Left colon (tissue), 2 donors: ENCODE measurements at places on chromosomes 3 and 15.

- no peak for DNase-seq
These were observed 120.6 kb upstream of the EPHA3 start for GRCh38 chr3:88986834-88987233.

DNA sequence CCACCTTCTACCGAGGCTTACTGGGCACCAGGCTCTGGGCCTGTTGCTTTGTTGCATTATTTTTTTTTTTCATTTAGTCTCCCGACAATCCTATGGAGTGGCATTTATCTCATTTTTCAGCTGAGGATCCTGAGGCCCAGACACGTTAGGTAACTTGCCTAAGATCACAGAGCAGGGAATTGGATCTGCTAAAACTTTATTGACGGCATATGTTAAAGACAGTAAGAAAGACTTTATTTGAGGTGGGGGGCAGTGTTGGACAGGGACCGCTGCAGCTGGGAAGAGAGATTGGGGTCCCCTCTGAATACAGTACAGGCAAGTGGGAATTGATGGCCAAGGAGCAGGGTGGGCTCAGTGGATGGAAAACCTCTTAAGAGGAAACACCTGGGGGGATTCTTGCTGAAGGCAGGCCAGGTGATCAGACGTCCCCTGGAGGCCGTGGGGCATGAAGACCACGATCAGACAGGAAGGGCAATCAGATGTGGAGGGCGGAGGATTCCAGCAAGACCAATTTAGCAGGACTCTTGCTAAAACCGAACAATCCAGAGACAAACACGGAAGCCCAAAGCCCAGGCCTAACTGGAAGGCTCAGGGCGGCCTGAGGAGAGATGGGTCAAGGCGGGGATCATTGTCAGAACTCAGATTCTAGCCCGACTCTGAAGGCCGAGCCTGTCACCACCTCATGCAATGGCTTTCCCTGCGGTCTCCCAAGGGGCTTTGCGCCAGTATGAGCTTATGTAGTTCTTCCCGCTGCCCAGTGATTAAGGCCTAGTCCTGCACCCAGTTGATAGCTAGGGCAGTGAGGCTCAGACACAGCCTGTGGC, 53.7 kb downstream of the RGMA start:
- peak; percentile 19 for DNase-seq

DNA sequence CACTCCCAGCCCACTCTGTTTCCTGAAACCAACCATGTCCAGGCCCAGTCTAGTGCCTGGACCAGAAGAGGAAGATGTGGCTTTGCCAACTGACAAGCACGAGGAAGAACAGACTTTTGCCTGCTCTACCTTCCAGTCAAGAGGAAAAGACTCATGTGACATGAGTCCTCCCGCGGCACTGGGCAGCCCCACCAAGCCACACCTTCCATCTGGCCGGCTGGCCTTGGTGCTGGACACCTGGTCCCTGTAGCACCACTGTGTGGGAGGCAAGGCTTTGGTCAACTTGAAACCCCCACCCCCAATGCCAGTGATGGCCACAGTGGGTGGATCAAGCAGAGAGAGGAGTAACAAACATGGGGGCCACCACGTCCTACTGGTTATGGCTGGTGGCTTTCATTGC, 12.5 kb downstream of the CHDH start:
- DNase-seq: no peak

DNA sequence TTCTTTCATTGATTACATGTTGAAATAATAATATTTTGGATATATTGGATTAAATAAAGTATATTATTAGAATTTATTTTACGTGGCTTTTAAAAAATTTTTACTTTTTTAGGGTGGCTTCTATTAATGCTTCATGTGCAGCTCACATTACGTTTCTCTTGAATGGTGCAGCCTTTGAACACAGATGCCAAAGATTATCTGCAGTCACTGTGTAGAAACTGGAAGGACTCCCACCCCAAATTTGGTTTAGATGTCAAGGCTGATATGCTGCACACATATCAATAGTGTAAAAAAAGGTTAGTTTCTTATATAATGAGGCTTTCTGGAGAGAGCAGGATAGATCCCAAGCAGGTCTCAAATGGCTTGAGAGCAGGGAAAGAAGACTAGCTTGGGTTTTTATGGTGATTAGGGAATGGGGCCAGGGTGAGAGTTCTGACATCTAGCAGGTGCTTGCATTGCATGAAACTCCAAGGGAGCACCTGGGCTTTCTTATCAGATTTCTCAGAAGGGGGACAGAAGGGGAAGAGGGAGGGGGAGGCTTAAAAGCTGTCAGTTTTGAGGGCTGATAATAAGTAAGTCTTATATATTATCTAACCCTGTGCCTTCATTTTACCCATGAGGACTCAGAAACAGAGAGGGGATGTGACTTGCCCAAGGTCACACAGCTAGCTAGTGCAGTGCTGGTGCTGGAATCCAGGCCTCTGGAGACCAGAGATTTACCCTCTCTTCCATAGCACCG, 89.6 kb downstream of the CHST2 start:
- DNase-seq: no peak

DNA sequence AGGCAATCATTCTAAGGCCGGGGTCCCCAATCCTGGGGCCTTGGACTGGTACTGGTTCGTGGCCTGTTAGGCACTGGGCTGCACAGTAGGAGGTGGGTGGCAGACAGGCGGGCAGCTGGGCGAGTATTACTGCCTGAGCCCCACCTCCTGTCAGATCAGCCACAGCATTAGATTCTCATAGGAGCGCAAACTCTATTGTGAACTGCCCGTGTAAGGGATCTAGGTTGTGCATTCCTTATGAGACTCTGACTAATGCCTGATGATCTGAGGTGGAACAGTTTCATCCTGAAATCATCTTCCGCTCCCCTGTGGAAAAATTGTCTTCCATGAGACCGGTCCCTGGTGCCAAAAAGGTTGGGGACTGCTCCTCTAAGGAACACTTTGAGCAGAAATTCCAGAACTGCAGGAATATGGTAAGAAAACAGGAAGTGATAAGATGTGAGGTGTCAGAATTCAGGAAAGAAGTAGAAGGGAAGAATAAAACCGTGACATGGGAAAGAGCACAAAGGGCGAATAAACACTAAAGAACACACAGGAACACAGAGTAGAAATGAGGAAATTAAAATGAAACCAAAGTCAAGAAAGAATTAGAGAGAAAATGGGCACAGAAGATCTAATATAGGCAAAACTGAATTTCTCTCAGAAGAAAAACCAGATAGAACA, 57.6 kb downstream of the PDCD6IP start:
- no peak for DNase-seq

- DNase-seq: no peak
These were observed 27.8 kb downstream of the BMF start for GRCh38 chr15:40080847-40081246.

- no peak for DNase-seq
These were observed 509.3 kb upstream of the PPP2R3A start for GRCh38 chr3:135456108-135456790.

- peak; percentile 50 for DNase-seq
These were observed 759 bp upstream of the TTBK2 start for GRCh38 chr15:42921342-42921731.

DNA sequence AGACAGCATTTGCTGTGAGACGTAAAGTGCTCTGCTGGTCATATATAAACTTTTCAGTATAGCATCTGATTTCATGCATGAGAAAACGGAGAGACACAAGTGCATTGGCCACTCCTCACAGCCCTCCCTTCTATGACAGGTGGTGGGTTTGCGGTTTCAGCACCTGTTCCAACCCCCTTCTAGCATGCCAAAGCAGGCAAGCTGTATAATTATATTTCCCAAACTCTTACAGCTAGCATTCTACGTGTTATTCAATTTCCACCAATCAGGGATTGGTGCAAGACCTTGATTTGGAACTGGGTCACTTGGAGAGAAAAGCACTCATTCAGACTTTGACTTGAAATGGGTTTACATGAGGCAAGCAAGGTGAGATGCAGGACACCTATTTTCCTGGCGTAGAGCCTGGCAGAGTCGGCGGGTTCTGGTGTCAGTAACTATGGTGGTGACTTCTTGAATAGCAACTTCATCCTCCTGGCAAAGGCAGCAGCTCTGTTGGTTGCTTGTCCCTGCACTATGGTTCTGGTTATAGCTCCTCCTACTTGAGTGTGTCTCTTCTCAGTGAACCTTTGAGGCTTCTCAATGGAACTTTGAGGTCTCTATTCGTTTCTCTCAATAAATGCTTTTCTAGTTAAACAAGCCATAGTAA, 356.5 kb downstream of the TBL1XR1 start:
- no peak for DNase-seq

DNA sequence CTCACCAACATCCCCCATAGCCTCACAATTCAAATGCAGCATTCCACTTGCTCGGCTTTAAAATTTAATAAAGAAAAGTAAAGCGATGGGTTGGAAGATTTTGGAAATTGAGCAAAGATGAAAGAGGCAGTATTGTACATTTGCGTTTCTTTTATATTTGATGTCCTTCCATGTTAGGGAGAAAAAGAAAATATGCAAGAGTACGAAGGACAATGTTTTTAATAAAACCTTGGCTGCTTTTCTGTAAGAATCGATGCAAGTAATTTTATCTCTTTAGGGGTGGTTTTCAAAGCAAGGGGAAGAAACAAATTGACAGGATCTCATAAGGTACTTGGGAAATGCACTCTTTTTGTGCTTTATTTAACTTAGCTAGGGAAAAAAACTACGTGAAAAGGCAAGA, 61.8 kb upstream of the TSC22D2 start:
- no peak for DNase-seq

- no peak for DNase-seq
These were observed 711.3 kb downstream of the ROBO1 start for GRCh38 chr3:79056498-79056897.

- DNase-seq: no peak
These were observed 5.6 kb downstream of the KIF7 start for GRCh38 chr15:89649716-89650115.

DNA sequence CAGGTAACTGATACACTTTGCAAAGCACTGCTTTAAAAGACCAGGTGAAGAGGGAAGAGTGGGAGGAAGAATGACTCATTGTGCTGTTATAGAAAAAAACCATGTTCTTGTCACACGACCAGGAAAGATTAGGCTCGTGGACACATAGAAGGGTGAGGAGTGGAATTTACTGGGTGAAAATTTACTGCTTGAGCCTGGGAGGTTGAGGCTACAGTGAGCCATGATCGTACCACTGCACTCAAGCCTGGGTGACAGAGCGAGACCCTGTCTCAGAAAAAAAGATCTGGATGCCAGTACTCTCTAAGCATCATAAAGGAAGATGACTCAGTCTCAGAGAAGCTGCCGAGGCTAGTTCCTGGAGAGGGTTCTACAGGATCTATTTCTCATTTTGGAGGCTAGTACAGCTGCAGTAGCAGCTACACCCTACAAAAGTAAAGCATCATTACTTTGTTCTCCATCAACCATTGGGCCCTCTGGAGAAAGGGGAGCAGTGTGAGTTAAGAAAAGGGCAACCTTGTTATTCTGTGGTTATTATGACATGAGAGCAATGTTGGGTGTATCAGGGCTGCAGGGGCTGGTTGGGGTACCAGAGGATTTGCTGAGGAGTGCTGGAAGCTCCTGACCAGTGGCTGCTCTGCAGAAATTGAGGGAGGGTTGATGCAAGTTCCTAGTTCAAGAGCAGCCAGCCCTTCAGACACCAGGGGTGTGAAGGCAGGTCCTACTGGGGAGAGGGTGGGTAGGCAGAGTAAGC, 75.4 kb downstream of the CMTM8 start:
- DNase-seq: no peak

- no peak for DNase-seq
These were observed 213.2 kb upstream of the MRPL3 start for GRCh38 chr3:131716007-131716406.

- DNase-seq: no peak
These were observed 1076.3 kb upstream of the EPHA6 start for GRCh38 chr3:95738045-95738444.

DNA sequence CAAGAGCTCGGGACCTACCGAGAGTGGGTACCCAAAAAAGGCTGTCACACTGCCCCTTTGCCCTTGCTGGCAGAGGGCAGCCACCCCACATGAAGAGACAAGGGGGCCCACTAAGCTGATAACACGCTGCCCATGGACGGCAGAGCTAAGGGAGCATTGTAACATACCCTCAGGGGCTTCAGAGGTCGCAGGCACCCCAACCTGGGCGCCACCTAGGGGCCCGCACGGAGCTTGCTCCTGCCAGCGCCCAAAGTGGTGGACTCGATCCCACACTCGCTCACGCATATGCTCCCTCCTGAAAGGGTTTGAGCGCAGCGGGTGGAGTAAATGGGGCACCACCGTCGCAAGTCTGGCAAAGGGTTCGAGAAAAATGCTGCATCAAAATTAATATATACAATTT, 975.4 kb downstream of the ZPLD1 start:
- DNase-seq: no peak

- no peak for DNase-seq
These were observed 28.9 kb downstream of the CLDN18 start for GRCh38 chr3:138038725-138039462.

DNA sequence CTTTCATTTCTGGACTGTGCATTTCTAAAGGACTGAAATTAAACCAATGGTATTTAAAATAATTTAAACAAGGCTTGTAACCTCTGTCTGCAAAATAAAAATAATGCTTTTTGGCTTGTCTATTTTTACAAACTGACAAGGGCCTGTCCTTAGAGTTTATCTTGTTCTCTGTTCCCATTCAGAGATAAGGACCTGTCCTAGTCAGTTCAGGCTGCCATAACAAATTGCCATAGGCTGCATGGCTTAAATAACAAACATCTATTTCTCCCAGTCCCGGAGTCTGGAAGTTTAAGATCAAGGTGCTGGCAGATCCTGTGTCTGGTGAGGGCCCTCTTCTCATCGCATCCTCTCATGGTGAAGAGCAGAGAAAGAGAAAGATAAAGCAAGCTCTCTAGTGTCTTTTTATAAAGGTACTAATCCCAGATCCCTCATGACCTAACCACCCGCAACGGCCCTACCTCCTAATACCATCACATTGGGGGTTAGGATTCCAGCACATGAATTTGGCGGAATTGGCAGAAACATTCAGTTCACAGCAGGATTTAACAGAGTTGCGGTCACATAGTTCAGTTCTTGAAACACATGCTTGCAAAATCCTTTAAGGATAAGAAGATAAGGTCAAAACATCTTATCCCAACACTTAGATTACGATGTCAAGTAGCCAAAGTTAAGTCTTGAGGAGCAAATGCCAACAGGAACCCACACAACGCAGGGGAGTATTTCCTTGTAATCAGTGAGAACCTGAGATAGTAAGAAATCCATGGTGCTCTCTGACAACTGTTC, 17.8 kb downstream of the KBTBD8 start:
- no peak for DNase-seq
